ENCODE measurements at places on chromosomes 1 and 21. TPM values are rescaled to one million over a fixed set of nuclear protein-coding genes. Genes with fewer than 3 reads are reported as not detected.

DNA sequence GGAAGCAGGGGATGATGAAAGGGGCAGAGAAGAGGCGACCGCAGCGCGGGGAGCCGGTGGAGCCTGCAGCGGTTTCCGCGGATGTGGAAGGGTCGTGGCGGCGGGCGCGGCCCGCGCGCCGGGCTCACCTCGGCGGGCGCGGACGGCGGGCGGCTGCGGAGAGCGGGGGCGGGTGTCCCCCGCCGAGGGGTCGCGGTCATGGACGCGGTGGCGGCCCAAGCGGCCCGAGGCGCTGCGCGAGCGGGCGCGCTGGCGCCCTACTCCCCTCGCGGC, 572 bp downstream of the LPGAT1 start:
- H3K36me3 ChIP-seq = no peaks in the 10 kb centered on the region
- peak overlapping the region; percentile 93 for H3K4me3 ChIP-seq
- peaks cover 4% of the 10 kb centered on the region for H3K27me3 ChIP-seq

- H3K4me3 ChIP-seq = peak overlapping the region; percentile 59
- H3K4me1 ChIP-seq = peaks cover 43% of the 10 kb centered on the region
- DNase-seq = no peak
- no peaks in the 10 kb centered on the region for H3K36me3 ChIP-seq
Observed at GRCh38 chr1:67228791-67229190, 62.5 kb downstream of the IL23R start.

CNIH3 gene
- polyA plus RNA-seq = 1.7 TPM

DNA sequence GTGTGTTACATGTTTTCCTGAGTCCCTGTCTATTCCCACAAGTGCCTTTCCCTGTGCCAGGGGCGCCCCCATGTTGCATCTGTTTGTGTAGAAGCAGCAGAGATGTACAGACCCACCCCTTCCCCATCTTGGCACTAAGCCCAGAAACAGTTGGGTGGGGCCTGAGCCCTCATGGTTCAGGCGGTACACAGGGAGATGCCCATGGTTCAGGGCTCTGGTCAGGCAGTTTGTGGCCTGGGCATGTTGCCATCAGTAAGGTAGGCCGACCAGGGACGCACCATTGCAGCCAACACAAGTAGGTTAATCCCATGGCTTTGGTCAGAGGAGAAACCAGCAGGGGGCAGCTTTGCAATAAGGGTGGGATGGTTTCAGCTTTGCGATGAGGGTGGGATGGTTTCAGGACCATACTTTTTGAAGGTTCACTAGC, 914 bp upstream of the ADGRB2 start:
- H3K4me3 ChIP-seq = peak overlapping the region; percentile 48
- H3K4me1 ChIP-seq = peaks cover 33% of the 10 kb centered on the region
- no peaks in the 10 kb centered on the region for H3K36me3 ChIP-seq
- H3K27me3 ChIP-seq = peaks cover 7% of the 10 kb centered on the region

DNA sequence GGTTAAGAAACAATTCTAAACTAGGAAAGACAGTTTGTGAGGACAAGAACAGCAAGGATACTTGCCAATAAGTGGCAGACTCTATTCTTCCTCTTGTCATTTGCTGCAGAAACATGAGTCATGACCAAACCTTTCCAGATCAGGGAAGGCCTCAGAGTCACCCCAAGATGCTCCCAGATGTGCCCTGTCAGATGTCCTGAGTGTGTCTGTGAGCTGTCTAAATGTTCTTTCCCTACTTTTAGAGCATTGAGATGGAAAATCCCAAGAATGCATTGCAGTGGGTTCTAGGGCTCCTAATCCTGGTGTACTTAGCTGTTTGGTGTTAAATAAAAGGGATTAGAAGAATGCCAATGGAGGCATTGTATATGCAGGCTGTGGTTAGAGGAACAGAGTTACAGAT, 57.5 kb upstream of the KIAA0040 start:
- no peak overlapping the region for H3K4me3 ChIP-seq
- H3K36me3 ChIP-seq = no peaks in the 10 kb centered on the region
- no peaks in the 10 kb centered on the region for H3K27me3 ChIP-seq
- no peak overlapping the region for H3K27ac ChIP-seq
- no peak for DNase-seq

AK4 gene
- polyA plus RNA-seq = 0.41 TPM

- H3K4me3 ChIP-seq = no peak overlapping the region
- H3K36me3 ChIP-seq = no peaks in the 10 kb centered on the region
- no peaks in the 10 kb centered on the region for H3K27me3 ChIP-seq
- no peak for DNase-seq
- no peaks in the 10 kb centered on the region for H3K4me1 ChIP-seq
Observed at GRCh38 chr1:1051127-1051810, 22.8 kb downstream of the RNF223 start.

DNA sequence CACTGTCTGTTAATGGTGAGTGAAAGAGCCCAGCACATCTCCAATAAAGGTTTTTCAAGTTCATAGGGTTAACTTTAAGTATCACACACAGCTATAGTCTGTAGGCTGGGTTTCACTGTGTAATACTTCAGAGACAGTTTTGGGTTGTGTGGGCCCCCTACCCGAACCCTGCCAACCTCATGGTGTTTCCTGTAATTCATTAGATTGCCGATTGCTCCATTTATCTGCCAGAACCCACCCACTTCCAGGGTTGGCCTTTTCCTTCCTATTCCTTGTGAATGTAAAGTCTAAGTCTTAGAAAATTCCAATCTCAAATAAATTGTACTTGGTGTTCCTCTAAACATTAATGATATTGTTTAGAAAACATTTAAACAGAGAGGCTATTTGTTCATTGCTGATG, 43.6 kb downstream of the CTTNBP2NL start:
- H3K4me1 ChIP-seq = no peaks in the 10 kb centered on the region
- DNase-seq = no peak
- no peaks in the 10 kb centered on the region for H3K36me3 ChIP-seq

- H3K27me3 ChIP-seq = peaks cover 14% of the 10 kb centered on the region
- DNase-seq = no peak
- peaks cover 27% of the 10 kb centered on the region for H3K4me1 ChIP-seq
- peak overlapping the region; percentile 63 for H3K4me3 ChIP-seq
Observed at GRCh38 chr1:42454403-42454802, 1.4 kb downstream of the ZMYND12 start.

PROK1 gene
- polyA plus RNA-seq = not detected

- no peaks in the 10 kb centered on the region for H3K4me1 ChIP-seq
- H3K27me3 ChIP-seq = peaks cover 2% of the 10 kb centered on the region
- DNase-seq = no peak
Observed at GRCh38 chr1:94644352-94644751, 102.8 kb upstream of the F3 start.

- H3K36me3 ChIP-seq = no peaks in the 10 kb centered on the region
- H3K4me1 ChIP-seq = no peaks in the 10 kb centered on the region
- no peak overlapping the region for H3K4me3 ChIP-seq
- no peak for DNase-seq
Observed at GRCh38 chr1:50548243-50548642, 125.0 kb upstream of the DMRTA2 start.

GRCh38 chr1:55050283-55050682, 10.9 kb downstream of the PCSK9 start:
- no peak overlapping the region for H3K4me3 ChIP-seq
- no peak for DNase-seq
- no peak overlapping the region for H3K27ac ChIP-seq
- no peaks in the 10 kb centered on the region for H3K36me3 ChIP-seq
- H3K4me1 ChIP-seq = no peaks in the 10 kb centered on the region

PGM1 gene
- polyA plus RNA-seq = 67.4 TPM

DNA sequence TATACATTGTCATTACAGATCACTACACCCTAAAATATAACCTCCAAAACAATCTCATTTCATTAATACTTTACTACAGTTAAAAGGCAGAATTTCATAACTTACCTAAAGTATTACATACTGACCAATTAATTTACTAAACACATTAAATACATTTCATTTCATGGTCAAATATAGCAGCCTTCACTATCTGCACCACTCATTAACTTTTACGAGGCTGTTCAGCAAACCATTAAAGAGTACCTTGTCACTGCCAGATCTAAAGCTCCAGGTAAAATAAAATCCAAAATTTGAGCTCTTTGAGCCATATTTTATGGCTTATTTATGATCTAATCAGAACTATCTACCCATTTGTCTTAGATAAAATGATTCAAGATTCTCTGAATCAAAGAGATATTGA, 66.4 kb upstream of the RBM34 start:
- no peak for DNase-seq
- H3K27ac ChIP-seq = no peak overlapping the region
- H3K36me3 ChIP-seq = peaks cover 12% of the 10 kb centered on the region
- no peak overlapping the region for H3K4me3 ChIP-seq

DNA sequence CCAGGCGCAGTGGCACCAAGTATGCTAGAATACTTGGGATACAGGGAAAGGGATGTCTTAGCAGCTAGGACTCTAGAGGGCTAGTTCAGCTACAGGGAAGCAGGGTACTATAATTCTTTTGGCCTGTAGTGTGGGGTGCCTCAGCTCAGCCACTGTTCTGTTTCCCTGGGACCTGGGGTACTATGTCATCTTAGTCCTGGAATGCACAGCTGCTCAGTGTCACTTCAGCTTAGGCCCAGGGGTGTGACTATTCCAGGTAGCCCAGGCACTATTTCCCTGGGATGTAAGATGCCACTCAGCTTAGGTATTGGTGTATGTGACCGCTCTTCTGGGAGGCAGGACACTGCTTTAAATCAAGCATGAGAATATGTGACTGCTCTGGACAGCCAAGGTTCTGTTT, 34.1 kb downstream of the RGSL1 start:
- no peak for DNase-seq
- no peak overlapping the region for H3K4me3 ChIP-seq
- H3K4me1 ChIP-seq = no peaks in the 10 kb centered on the region

PDC gene
- polyA plus RNA-seq = not detected

GRCh38 chr21:29888437-29888836, 51.4 kb downstream of the GRIK1 start:
- no peaks in the 10 kb centered on the region for H3K36me3 ChIP-seq
- no peak overlapping the region for H3K27ac ChIP-seq
- no peaks in the 10 kb centered on the region for H3K27me3 ChIP-seq
- DNase-seq = no peak
- no peaks in the 10 kb centered on the region for H3K4me1 ChIP-seq
- H3K4me3 ChIP-seq = no peak overlapping the region

GPR3 gene
- not detected for polyA plus RNA-seq

LRRC39 gene
- polyA plus RNA-seq = not detected

TRIM67 gene
- not detected for polyA plus RNA-seq

DNA sequence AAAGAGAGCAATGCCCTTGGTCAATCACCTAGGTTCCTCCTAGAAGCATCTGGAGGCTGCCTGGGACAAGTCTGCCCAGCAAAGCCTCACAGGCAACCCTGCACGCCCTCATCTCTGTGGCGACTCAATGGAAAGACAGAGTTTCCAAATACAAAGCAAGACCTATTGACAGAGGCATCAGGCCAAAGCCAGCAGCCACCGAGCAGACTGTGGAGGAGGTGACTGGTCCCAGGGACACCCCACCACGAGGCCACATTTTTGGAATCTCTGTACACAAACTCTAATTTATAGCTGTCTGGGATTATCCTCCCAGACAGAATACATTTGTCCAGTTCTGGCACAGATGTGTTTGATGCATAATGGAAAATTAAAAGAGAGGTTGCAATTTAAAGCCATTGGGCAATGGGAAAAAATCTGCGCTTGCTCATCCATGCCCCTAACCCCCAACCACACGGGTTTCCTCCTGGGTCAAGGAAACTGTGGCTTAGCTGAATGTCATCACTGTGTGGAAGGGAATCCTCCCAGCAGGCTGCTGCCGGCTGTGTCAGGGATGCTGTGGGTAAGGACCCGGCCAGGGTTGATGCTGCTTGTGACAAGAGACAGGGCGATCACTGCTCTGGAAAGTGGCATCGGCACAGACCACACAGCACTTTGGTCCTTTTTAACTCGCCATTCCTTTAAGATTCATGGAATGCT, 14.3 kb downstream of the TSPAN2 start:
- DNase-seq = no peak
- no peak overlapping the region for H3K27ac ChIP-seq
- peaks cover 46% of the 10 kb centered on the region for H3K4me1 ChIP-seq
- H3K4me3 ChIP-seq = no peak overlapping the region

All from immature natural killer cell (primary cell).